ENCODE measurements at places on chromosomes 1 and 21.

DNA sequence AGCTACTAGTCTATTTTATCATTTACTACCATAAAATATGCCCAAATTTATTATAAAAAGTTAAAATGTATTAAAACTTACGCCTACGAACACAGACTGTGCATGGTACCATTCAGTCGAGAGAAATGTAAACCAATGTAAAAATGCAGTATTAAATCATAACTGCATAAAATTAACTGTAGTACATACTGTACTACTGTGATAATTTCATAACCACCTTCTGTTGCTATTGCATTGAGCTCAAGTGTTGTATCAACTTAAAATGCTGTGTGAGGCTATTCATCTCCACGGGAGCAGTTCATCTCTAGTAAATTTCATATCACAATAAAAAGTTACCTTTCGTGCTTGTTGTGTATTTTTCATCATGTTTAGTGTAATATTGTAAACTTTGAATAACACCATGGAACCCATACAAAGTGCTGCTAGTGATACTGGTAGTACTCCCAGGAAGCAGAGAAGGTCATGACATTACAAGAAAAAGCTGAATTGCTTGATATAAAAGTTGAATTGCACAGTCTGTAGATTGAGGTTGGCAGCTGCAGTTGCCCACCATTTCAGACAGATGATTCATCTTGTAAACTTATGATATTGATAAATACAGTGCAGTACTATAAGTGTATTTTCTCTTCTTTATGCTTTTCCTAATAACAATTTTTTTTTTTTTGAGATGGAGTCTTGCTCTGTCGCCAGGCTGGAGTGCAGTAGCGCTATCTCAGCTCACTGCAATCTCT is 19.0 kb upstream of the CENPF start:
- no peak for DNase-seq

GRCh38 chr21:46096596-46097335 is 1.1 kb upstream of the COL6A2 start:
- no peak for DNase-seq

DNA sequence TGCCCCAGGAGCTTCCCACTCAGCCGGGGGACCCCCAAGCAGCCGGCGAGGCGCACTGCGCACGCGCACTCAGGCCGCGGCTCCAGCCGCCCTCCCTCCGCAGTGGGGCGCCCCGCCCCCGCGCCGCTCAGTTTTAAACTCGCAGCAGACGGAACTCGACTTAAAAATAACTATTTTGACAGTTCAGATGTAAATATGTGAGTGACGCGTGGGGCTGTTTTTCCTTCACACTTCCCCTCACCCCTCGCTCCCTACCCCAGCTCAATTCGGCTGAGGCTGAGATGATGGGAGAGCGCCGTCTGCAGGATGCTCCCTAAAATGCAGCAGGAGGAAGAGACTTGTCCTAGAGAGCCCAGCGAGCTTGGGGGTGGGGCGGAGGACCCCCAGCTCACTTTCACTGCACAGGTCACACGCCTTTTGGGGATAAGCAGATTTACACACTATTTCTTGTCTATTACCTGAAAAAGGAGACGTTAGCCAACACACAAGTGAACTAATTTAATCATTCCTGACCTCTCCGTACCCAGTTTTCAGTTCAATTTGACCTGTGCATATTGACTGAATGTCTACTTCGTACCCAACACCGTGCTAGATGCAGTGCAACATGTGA is 8.9 kb upstream of the LEMD1 start:
- peak; percentile 70 for DNase-seq

DNA sequence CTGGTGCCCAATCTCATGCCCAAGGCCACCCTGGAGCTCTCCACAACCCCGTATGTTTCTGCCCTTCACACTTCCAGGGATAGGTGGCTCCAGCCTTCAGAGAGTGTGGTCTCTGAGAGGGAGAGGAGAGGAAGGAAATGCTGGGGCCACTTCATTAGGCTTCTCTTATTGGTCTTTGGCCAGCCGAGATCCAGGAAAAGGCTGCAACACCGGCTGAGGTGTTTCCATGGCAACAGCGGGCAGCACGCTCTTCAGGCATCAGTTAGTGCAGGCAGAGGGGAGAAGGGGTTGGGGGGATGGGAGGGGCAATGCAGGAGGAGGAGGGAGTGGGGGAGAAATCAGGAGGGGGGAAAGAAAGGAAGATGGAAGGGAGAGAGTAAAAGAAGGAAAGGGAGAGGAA is 275.1 kb upstream of the GJB5 start:
- DNase-seq, result no peak

- DNase-seq, result no peak
Observed at GRCh38 chr1:9429342-9429711, 109.9 kb upstream of the SLC25A33 start.

GRCh38 chr21:35401476-35401875 is 352.4 kb upstream of the RUNX1 start:
- no peak for DNase-seq

DNA sequence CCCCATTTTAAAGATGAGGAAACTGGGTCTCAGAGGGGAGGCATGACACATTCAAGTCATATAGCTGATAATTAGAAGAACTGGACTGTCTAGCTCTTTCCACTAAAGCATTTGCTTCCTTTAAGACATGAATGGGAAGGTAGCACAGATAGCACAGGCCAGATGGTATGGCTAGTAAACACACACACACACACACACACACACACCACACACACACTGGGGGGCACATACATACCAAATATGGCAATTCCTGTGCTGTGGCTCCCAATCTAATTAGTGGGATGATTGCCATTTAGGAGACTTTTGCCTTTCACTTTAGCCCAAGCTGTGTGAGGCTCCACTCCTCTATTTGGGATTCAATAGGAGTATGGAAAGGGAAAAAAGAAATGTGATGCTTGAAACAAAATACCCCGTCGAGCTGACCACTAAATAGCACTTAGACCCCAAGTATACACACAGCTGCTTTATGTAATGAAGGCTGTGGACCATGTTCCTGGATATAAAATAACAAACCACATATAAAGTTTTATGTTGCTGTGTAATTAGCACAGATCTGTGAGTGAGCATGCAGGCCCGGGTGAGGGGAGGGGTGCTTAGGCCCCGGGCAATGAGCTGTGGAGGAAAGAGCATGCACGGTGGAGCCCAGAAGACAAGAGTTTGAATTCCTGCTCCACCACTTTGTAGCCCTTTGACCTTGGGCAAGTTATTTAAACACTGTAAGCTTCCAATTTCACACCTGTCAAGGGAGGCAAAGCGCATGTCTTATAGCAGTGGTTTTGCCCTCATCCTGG is 6.8 kb upstream of the TRABD2B start:
- no peak for DNase-seq

- DNase-seq, result no peak
Observed at GRCh38 chr21:35692311-35692710, 368.0 kb downstream of the SETD4 start.

GRCh38 chr1:29218223-29218622 is 12.5 kb downstream of the MECR start:
- no peak for DNase-seq

DNA sequence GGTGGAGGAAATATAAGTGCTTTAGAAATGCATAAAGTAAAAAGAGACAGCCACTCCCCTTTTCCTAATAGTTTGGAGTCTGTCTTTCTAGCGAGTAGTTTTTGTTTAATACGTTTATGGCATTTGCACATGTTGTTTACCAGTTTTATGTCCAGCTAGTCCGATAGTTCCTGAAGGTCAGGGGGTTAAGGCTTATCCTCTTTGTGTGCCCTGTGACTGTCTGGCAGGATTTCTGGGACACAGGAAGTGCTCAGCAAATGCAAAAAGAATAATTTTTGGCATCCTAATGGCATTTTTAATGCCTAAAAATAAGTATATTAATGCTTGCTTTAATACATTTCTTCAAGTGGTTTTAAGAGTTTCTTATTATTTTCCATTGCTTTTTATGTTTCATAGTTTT is 58.4 kb downstream of the DYRK1A start:
- DNase-seq, result no peak

DNA sequence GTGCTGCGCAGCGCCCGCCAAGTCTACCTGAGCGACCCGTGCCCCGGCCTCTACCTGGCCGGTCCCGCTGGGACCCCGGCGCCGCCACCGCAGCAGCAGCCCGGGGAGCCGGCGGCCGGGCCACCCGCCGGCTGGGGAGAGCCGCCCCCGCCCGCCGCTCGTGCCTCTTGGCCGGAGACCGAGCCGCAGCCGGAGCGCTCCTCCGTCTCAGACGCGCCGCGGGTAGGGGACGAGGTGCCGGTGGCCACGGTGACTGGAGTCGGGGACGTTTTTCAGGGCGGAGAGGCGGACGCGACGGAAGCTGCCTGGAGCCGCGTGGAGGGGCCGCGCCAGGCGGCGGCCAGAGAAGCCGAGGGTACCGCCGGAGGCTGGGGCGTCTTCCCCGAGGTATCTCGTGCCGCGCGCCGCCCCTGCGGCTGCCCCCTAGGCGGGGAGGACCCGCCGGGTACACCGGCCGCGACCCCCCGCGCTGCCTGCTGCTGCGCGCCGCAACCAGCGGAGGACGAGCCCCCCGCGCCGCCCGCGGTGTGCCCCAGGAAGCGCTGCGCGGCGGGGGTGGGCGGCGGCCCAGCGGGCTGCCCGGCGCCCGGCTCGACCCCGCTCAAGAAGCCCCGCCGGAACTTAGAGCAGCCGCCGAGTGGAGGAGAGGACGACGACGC is 646 bp downstream of the IER5 start:
- no peak for DNase-seq
